Prostate gland (tissue), 2 donors: ENCODE measurements at places on chromosomes 6 and 20. TPM values are rescaled to one million over a fixed set of nuclear protein-coding genes. Genes with fewer than 3 reads are reported as not detected.

Gene TSPYL1
- 159 TPM for total RNA-seq

Gene PSORS1C2
- not detected for total RNA-seq

Gene F13A1
- total RNA-seq = 3.5 TPM

Gene SHLD1
- total RNA-seq = 6.4 TPM

Gene ELOVL2
- total RNA-seq = 15.5 TPM

Gene PTCRA
- total RNA-seq = not detected

Gene RIMS1
- 9.7 TPM for total RNA-seq

Gene TMEM200A
- 0.87 TPM for total RNA-seq

Gene AIF1
- total RNA-seq = 11.1 TPM

Gene CEP250
- 35.2 TPM for total RNA-seq
